ENCODE measurements at places on chromosomes 6 and 20.

- DNase-seq, result no peak
Observed at GRCh38 chr6:91704531-91704930, 1117.7 kb upstream of the MAP3K7 start.

GRCh38 chr6:131669891-131670290 lies 31.3 kb downstream of the OR2A4 start:
- no peak for DNase-seq

DNA sequence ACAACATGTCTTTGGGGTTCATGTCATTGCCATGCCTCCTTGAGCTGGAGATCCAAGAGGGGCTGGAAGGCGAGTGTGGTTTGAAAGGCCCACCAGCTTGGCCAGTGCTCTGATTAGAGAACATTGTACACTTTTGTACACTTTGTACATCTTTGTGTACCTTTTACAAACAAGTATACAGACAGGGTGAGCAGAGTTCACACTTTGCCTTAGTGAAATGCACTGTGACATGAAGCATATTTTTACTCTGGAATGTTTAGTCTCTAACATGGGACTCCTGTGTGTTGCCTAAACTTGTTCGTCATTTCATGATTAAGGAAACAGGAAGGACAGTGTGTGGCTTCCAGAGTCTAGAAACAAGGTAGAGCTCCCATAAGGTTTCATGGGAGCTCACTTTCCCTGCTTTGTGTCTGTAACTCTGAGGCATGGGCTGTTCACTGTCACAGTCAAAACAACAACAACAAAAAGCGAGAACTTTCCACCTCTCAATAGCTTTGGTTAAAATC lies 225.8 kb upstream of the SOX4 start:
- DNase-seq, result no peak

GRCh38 chr6:149847939-149848267 lies 16.3 kb downstream of the LRP11 start:
- no peak for DNase-seq

GRCh38 chr6:116332096-116332495 lies 38.7 kb upstream of the DSE start:
- no peak for DNase-seq

DNA sequence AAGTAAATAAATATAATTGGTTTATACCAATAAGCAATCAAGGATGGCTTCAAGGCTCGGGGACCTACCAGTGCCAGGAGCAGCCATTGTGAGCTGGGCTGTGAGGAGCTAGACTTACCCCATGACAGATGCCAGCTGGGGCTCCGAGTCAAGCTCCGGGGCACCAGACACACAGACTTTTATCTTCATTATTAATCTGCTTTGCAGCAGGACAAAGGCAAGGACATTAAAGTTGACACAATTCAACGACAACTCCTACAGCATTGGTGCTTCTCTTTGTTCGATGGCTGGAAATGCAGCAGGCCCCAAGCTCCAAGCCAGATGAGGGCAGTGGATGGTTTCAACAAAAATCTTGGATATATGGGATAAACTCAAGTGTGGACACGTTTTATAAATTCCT lies 68.3 kb downstream of the CD24 start:
- DNase-seq, result no peak

DNA sequence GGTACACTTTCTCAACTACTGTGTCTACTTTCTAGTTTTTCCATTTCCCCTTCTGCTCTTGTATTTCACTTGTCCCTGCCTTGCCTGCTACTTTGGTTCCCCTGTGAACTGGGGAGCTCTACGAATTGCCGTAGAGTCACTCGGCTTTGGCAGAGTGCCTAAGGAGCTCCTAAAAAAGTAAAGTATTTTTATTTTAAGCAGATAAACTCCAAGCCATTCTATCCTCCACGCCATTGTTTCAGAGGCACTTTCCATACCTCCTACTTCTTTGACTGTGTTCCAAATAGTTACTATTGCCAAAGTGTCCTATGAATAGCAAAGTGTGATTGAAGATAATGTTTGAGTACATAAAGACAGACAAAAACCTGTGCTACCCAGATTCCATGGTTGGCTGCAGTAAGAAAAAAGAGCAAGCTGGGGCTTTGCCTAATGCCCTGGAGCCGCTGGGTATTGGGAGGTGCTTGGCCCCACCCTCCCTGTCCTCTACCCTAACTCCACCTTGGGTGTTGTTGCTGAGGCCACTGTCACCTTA lies 5.1 kb upstream of the MBOAT1 start:
- no peak for DNase-seq

DNA sequence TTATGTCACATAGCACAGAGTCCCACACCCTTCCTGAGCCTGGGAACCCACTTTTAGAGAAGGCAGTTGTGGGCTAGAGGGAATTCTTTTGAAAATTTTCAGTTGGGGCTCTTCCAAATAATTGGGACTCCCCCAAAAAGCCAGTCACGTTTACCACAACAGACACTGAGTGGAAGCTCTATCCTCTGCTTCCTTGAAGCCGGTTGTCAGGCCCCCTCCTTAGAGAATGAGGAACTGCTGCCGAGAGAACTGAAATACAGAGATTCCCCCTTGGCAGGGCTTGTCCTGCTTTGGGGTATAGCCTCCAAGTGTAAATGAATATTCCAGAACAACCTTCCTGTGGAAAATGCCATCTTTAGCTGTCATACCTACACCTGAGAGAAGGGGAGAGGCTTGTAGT lies 2.7 kb upstream of the JAG1 start:
- no peak for DNase-seq

DNA sequence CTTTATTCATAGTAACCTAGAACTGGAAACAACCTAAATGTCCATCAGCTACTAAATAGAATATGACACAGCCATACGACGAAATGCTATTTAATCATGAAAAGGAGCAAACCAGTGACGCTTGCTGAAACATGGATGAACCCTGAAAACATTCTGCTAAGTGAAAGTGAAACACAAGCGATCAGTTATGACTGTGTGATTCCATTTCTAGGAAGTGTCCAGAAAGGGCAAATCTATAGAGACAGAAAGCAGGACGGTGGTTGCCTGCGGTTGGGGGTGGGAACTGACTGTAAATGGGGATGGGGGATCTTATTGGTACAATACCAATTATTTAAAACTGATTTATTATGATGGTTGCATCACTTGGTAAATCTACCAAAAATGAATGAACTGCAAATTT lies 126.8 kb downstream of the IPCEF1 start:
- DNase-seq, result no peak

DNA sequence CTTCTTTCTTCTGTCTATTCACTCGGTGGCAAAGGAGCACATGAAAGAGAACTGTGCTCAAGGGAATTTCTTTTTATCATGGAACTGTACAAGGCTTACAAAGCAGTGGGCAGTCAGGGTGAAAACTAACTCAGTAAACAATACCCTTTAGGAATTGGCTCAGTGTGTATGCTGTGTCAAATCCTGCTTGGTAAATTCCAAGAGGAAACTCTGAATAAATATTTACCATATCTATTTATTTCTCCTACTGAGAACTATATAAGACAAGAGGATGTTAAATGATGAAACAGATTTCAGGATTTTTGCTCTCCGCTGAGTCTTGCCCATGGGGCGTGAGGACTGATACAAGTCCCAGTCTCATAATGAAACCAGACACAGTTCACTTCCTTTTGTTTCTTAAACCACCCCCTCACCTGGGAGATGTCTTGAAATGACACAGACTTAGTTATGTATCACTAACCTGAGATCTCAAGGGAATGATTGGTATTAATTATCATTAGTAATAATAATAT lies 188.8 kb downstream of the BACH2 start:
- DNase-seq, result no peak

Data from keratinocyte (primary cell).